ENCODE measurements at places on chromosomes 6 and 20.

GRCh38 chr6:100271625-100272024 is 193.1 kb downstream of the SIM1 start:
- no peak for DNase-seq

GRCh38 chr20:1462834-1463233 is 3.8 kb downstream of the NSFL1C start:
- no peak for DNase-seq

- no peak for DNase-seq
These were observed 127.2 kb downstream of the STXBP5 start for GRCh38 chr6:147331401-147331800.

DNA sequence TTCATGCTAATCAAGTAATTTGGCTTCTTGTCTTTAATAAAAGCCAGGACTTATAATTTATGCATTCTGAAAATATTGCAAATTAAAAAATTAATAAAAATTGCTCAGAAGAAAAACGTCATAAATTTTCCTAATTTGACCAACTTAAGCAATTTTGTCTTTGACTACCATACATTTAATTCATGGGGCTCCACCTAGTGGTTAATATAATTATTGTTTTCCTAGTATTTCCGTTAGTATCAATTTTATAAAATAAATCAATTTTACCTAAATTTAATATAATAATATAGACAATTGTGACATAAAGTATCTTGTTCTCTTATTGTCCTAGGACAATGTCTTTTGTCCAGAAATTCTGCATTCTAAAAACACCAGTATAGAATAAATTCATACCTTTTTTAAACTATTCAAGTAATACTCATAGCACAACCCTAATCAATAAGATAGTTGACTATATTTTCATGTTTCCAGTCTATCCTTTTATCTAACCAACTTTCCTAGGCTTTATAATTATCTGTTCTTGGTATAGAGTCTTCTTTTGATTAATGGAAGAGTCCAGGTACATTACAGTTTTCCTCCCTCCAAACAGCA is 319.9 kb downstream of the TRDN start:
- DNase-seq = no peak

- no peak for DNase-seq
These were observed 247.9 kb upstream of the SLC35B3 start for GRCh38 chr6:8683204-8683603.

- no peak for DNase-seq
These were observed at the start of gene SGK2 for GRCh38 chr20:43558412-43559146. TSS of gene SGK2 (plus strand) at chr20:43559027. CDS start at chr20:43566496, 7,469 bp downstream.

DNA sequence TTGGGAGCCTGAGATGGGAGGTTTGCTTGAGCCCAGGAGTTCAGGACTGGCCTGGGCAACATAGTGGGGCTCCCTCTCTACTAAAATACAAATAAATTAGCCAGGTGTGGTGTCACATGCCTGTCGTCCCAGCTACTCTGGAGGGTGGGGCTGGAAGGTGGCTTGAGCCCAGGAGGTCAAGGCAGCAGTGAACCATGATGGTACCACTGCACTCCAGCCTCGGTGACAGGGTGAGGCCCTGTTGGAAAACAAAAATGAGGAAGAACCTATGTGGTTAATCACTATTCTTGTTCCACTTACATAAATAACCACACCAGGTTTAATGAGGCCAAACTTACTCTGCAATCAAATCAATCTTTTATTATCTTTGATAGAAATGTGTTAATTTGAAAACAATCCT is 5.4 kb downstream of the PPDPF start:
- no peak for DNase-seq

- DNase-seq = no peak
These were observed 4.8 kb downstream of the SLC32A1 start for GRCh38 chr20:38728911-38729642.

DNA sequence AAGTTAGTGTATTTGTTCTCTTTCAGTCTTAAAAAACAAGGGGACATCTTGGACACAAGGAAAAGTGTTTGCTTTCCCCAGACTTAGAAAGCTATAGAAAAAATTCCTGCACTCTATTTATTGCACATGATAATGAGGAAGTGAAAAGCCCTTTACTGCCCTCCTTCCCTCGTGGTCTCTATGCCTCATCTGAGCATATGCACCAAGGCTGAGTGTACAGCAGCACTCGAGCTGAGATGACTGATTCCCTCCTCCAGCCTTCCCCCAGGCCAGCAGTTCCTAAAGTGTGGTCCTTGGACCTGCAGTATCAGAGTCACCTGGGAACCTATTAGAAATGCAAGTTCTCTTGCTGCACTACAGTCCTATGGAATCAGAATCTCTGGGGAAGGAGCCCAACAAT is 14.3 kb upstream of the LAMP5 start:
- DNase-seq = no peak
